Activated naive CD4-positive, alpha-beta T cell treated with anti-CD3 and anti-CD28 coated beads, Interleukin-2, amount 50 U/mL, for 72 hours (primary cell): ENCODE measurements at places on chromosomes 13 and 19.
A peak's percentile ranks its signal among the peaks of the same experiment; 100 is the strongest.

DNA sequence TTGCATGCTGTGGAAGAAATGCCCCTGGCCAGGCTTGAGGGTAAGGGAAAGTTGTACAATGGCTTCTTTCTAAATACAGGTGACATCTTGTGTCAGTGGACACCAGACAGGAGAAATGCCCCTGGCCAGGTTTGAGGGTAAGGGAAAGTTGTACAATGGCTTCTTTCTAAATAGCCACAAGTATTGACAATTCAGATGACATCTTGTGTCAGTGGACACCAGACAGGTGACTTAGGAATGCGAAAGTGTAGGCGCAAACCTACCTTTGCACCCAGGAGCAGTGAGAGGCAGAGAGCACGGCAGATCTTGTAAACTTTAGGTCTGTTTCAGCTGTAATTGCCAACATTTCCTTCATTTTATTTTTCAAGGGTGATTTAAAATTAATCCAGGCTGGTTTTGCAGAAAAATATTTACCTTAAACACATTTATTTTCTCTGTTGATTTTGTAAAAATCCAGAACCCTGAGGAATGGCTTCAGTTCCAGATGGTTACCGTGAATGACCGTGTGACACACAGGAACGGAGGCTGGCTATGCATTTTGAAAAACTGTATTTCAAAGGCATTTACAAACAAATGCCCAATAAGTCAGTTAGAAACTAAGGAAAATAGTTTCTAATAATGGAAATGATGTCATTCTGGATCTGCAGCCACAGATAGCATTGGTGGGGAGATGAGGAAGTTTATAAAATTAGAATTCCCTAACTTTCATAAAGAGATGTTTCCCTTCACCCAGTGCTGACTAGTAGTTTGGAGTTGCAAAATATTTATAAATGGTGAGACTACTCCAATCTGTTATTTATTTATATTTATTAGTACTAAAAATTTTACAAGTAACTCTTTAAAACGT lies 34.9 kb downstream of the TNFSF13B start:
- DNase-seq, result no peak

GRCh38 chr13:108897955-108898354 lies 268.5 kb downstream of the MYO16 start:
- DNase-seq, result no peak

DNA sequence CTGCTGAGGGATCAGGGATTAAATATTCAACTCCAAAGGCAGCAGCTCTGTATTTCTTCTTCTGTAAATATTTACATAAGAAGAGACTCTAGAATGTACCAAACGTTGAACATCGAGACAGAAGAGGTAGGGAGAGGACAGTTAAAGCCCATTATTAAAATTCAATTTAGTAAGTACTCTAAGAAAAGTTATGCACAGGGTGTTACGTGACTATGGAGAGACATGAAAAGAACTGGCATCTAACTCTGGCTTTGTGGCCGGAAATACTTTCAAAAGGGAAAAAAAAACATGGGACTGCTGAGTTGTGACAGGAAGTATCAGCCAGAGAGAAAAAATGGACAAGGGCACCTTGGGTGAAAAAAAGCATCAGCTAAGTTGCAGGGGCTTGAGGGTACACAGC lies 36.7 kb downstream of the LNX2 start:
- DNase-seq, result no peak

DNA sequence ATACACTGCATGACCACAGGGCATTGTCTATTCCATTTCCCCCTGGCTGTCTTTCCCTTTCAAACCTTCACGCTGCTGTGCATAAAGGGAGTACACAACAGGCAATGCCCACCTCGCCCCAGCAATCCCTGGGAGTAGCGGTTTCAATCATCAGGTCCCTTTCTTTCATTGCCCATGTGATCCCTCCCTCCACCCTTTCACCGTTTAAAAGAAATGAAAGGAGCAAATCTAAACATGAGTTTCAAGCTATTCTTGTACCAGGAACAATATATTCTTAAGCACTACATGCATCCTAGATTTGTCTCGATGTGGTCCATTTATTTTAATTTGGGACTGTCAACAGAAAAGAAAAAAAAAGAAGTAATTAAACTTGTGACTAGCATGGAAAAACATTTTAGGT lies 123.4 kb upstream of the ARGLU1 start:
- no peak for DNase-seq

DNA sequence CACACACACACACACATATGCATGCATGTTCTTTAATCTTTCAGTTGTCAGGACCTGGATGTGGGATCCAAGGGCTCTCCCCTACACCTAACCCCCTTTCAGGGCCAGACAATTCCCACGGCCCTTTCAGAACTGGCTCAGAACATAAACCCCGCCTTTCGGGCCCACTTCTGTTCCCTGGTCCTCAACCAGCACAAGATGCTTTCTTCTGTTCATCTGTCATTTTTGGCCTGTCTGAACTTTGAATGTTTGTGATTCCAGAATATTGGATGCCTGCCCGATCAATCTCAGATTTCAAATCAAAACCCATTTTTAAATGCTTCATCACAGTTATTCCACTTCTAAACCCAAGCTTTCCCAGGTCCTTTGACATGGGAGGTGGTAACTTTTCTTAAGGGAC lies 167.3 kb downstream of the USP12 start:
- DNase-seq, result no peak

DNA sequence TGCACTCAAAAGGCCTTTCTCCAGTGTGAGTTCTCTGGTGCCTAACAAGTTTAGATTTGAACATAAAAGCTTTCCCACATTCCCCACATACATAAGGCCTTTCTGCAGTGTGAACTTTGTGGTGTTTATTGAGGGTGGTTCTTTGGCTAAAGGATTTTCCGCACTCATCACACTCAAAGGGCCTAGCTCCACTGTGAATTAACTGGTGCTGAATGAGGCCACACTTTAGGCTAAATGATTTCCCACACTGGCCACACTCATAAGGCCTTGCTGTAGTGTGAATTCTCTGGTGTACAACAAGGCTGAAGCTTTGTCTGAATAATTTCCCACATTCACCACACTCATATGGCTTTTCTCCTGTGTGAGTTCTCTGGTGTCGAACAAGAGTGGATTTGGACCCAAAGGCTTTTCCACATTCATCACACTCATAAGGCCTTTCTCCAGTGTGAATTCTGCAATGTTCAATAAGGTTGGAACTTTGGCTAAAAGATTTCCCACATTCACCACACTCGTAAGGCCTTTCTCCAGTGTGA lies 6.2 kb downstream of the ZNF416 start:
- no peak for DNase-seq

GRCh38 chr19:43354305-43354627 lies 780 bp downstream of the CD177 start:
- no peak for DNase-seq

DNA sequence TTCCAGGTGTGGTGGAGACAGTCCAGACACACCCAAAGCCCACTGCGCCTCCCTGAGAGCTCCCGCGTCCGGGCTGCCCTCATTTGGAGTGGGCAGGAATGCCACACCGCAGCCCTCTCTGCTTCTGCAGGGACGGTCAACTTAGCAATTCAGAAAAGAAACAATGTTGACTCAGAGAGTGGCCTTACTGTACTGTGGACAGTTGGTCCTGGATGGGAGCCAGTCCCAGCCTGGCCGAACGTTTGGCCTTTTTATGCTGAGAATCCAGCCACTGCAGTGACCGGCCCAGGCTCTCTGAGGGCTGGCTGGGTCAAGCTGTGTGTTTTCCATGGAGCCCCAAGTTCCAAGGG lies 7.2 kb downstream of the GAS6 start:
- peak; percentile 40 for DNase-seq

GRCh38 chr19:11767633-11768133 lies 883 bp downstream of the ZNF441 start:
- peak; percentile 65 for DNase-seq

GRCh38 chr13:113327766-113328471 lies 30.9 kb downstream of the LAMP1 start:
- no peak for DNase-seq

GRCh38 chr19:4624301-4624700 lies 15.0 kb upstream of the TNFAIP8L1 start:
- no peak for DNase-seq

DNA sequence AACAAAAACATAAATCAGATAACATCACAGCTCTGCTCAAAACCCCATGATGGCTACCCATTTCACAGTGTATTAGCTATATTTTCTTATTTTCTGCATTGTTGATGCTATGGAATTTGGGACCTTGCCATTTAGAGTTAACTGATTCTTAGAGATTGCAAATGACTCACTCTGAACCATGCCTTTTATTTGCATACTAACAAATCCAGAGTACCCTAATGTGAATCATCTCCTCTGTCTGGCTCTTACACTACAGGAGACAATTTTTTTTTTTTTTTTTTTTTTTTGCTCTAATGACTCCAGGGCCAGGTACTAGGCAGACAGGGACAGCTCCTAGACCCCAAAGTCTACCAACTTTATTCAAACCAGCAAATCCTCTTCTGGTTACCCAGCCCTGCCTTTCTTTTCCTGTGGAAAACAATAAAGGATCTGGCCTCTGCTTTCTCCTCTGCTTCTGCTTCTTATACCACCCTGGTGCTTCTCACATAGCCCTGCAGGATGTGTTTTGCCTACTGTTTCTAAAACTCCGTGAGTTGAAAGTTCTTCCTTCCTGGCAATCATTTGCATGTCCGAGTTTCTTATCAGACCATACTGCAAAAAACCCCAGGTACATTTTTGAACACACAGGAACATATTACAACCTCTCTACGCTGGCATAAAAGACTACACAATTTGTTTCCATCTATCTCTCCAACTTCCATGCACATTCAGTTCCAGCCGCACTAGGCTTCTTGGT lies 10.6 kb upstream of the ZNF460 start:
- no peak for DNase-seq

DNA sequence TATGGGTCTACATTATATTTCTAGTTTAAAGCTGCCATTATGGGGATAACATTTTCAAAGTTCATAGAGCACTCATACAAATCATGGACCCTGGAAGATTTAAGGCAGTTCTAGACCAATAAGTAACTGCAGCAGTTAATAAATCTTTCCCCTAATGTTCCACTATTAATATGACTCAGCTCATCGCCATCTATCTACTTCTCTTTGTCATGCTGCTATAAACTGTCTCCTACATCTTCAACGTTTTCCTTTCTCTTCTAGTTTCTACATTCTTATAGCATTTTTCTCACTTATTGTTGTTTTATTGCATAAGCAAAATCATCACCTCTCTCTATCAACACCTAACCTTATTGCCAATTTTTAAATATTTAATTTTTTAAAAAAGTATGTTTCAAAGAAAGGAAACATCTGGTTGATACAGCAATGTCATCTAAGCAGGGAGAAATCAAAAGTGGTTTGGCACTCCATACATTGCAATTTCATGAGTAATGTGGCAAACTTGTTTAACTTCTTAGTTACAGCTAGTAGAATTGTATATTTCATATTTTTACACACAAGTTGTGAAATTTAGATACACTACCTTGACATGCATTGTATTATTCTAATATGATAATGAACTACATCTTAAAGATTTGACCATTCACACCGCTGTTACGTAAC lies 1500.4 kb upstream of the MIR17HG start:
- DNase-seq, result no peak

DNA sequence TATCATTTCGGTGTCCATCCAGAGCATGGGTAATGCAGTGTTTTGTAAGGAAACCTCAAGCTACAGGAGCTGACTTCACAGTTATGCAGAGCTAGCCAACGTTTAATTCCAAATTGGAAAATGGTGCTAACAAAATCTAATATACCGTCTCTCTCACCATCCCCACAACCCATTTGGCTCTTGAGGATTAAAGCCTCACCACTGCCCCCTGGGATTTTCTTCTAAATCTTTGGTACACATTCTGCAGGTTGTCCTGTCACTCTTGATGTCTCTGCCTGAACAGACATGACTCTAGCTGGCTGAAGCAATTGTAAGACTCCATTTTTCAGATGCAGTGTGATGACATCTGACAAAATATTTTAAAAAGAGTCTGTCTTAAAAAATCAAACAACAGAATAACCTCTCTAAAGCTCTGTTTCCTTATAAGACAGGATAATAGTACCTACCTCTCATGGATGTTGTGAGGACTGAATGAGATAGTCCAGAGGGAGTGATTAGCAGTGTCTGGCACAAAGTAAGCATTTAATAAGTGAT lies 451.8 kb downstream of the SUCLA2 start:
- no peak for DNase-seq

DNA sequence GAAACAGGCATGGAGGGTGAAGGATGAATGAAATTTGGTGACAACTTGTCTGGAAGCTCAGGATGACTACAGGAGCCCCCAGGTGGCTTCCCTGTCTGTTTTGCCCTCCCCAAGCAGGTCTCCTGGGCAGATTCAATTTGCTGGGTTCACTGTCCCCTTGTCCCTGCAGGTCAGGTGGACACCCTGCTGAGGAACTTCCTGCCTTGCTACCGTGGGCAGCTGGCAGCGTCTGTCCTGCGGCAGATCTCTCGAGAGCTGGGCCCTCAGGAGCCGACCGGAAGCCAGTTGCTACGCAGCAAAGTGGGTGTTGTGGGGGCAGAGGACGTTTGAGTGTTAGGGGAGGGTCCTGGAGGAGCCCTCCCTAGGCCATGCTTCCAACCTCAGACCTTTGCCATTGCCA lies 19.1 kb downstream of the PGLS start:
- DNase-seq, result no peak

DNA sequence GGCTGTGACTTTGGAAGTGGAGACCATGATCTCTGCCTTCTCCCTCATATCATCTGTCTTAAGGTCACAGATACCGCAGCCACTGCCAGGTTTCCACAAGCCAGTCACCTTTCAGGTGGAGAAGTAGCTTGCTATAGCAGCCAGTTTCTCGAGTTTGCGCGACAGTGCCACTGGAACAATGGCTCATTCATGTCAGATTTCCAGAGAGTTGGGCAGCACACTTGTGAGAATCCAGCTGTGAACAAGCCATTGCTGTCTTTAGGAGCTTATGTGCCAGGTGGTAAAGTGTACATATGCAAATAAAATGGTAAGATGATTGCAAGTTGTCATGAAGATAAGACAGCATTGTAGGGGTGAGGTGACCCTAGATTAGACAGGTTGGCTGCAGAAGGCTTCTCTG lies 22.3 kb downstream of the GARRE1 start:
- no peak for DNase-seq

- no peak for DNase-seq
Measured at GRCh38 chr13:111540486-111540885, 220.0 kb downstream of the TEX29 start.

GRCh38 chr19:2922987-2923386 lies 21.8 kb downstream of the ZNF77 start:
- no peak for DNase-seq

- DNase-seq, result no peak
Measured at GRCh38 chr19:12953799-12954611, 3.0 kb downstream of the GADD45GIP1 start.

GRCh38 chr13:109656206-109656605 lies 130.2 kb downstream of the IRS2 start:
- no peak for DNase-seq

GRCh38 chr19:36605101-36605876 lies at the start of gene ZNF382:
ZNF382 (plus strand) TSS chr19:36605313; CDS start chr19:36609915, 4,602 bp downstream.
- peak; percentile 84 for DNase-seq
